Smooth muscle cell of trachea (primary cell): ENCODE measurements at places on chromosomes 1 and 21. TPM values are rescaled to one million over a fixed set of nuclear protein-coding genes. Genes with fewer than 3 reads are reported as not detected.

The TSPAN1 gene
- total RNA-seq: not detected in 2 replicates

The ZSWIM5 gene
- 1.3 and 2.8 TPM in 2 replicates for total RNA-seq

The KLHDC7A gene
- not detected in 2 replicates for total RNA-seq

The RHOU gene
- total RNA-seq: 0.73 and 0.99 TPM in 2 replicates

The PADI1 gene
- not detected in 2 replicates for total RNA-seq

The UBE2U gene
- not detected in 2 replicates for total RNA-seq

The ZNF697 gene
- total RNA-seq: 7.9 and 12.1 TPM in 2 replicates

The EDEM3 gene
- total RNA-seq: 54.7 and 58.6 TPM in 2 replicates

The IL20 gene
- not detected in 2 replicates for total RNA-seq

The EFNA3 gene
- 0.29 and 1.3 TPM in 2 replicates for total RNA-seq

The MRPL55 gene
- 50.8 and 60.7 TPM in 2 replicates for total RNA-seq

The SLC45A1 gene
- 1.2 and 4.8 TPM in 2 replicates for total RNA-seq
